ENCODE measurements at places on chromosomes 5 and 9. TPM values are rescaled to one million over a fixed set of nuclear protein-coding genes. Genes with fewer than 3 reads are reported as not detected.

The TCF7 gene
- 1.2 TPM for total RNA-seq

The SPATA31D4 gene
- not detected for total RNA-seq

The LCN15 gene
- not detected for total RNA-seq

The ENTPD8 gene
- 0.10 TPM for total RNA-seq

The TCOF1 gene
- total RNA-seq = 19.0 TPM

All from chondrocyte (in vitro differentiated cells).